OCI-LY7 (cell line): ENCODE measurements at places on chromosomes 5 and 9.

DNA sequence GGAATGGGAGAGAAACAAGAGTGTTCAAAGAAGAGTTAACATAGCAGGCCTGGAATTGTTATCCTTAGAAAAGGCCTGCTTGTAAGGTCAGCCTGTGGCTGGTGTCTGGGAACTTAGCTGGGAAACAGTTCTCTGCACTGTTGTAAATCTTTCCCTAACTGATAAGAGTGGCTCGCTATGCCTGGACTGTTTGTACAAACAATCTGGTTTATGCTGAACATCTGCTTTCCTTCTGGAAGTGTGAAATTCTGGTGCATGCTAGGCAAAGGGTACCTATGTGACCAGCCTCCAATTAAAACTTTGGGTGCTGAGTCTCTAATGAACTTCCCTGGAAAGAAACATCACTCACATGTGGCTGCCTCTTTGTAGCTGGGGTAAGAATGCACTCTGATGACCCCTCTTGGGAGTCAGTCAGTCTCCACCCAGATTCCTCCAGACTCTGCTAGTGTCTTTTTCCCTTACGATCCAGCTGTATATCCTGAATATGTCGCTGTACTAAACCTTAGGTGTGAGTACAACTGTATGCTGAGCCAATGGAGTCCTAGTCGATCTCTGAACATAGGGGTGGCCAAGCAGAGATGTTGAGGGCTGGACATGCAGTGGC is 16.5 kb downstream of the SPARC start:
- no peak for DNase-seq

DNA sequence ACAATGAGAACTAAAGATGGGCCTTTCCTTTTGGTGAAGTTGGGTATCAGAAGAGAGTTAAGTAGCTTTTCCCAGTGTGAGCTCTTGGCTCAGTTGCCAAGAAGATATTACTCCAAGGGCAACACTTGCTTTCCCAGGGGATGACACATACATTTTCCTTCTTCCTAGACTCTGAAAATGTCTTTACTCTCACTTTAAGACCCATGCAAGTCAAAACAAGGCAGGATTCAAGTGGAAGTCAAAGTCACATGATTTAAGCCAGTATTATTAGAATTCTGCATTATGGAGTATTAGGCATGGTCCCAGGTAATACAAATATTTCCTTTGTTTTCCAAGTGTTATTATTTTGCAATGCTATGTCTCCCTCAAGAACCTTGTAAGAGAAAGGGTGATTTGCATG is 175.1 kb downstream of the PPP2R2B start:
- no peak for DNase-seq

DNA sequence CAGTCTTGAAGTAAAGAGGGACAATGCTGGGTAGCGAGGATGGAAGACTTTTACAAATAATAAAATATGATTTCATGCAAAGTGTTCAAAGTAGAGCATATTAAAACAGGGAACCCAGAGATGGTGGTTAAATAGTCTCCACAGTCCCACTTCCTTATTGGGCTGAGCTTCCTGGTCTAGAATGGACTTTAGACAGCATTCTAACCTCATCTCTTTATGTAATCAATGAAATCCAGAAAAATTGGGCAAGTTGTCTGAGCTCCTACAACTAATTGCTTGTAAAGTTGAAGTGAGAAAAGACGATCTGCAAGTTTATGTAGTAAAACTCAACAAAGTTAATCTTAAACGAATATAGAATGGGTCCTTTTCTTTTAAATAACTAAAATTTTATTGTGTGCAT is 328.9 kb downstream of the PJA2 start:
- DNase-seq = no peak

DNA sequence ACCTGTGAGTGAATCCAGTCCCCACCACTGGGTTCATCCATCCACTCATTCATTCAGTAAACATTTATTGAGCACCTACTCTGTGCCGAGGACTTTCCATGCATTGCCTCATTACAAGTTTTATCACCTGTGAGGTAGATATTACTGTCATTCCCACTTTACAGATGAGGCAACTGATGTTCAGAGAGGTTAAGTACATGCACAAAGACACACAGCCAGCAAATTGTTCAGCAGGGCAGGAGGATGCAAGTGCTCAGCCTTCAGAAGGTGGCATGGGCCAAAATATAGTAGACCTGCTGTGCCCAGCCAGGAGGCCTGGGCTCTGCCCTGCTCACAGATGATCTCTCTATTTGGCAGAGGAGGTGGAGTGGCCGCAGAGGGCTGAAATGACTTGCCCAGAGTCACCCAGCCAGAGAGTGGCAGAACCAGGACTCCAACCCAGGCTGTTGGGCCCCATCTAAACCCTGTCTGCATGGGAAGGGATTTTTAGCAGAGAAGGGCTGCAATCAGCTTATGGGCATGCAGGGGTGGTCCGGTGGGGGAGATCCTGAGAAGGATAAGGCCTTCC is 7.6 kb upstream of the NEURL1B start:
- no peak for DNase-seq

DNA sequence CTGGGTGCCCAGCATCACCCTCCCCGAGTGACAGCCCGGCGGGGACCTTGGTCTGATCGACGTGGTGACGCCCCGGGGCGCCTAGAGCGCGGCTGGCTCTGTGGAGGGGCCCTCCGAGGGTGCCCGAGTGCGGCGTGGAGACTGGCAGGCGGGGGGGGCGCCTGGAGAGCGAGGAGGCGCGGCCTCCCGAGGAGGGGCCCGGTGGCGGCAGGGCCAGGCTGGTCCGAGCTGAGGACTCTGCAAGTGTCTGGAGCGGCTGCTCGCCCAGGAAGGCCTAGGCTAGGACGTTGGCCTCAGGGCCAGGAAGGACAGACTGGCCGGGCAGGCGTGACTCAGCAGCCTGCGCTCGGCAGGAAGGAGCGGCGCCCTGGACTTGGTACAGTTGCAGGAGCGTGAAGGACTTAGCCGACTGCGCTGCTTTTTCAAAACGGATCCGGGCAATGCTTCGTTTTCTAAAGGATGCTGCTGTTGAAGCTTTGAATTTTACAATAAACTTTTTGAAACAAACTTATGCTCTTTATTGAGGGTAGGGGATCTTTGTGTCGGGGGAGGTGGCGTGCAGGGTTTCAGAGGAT is 1.3 kb downstream of the GADD45G start:
- DNase-seq = no peak

DNA sequence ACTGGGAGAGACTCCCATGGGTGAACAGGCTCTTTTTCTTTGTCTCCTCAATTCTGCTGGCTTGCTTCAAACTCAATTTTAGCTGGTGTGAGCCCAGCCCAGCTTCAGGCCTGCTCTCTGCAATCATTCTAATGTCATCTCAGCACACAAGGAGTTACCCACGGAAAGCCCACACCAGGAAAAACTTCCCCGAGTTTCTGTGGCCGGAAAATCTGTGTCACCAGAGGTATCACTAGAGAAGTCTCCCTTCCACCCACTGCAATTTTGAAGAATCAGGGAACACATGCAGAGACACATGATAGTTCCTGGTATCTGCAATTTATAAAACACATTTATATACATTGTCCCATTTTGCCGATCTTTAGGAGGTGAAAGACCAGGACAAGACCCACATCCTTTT is 13.5 kb upstream of the NDFIP1 start:
- DNase-seq = no peak

GRCh38 chr9:14779566-14780022 is 57.1 kb upstream of the CER1 start:
- DNase-seq = no peak

- DNase-seq = no peak
These were observed 59.1 kb downstream of the GALNT12 start for GRCh38 chr9:98866435-98867102.

DNA sequence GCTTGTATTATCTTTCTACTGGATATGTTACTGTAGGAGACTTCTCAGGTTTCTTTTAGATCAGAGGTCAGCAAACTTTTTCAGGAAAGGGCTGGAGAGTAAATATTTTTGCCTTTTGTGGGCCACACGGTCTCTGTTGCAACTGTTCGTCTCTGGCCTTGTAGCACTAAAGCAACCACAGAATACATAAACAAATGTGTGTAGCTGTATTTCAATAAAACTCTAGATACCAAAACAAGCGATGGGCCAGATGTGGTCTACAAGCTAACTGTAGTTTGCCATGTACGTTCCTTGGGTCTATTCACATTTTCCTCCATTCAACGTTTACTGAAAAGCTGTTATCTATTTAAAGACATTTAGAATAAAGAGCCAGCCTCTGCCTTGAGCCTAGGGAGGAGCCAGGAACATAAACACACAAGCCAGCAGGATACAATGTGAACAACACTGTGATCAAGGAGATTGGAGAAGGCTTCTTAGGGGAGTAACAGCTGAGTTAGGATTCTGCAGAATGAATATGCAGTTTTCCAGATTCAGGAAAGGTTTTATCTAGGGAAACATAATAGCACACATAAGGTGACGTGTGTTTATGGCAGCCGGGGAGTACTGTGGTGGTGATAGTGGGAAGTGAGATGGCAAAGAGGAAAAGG is 33.0 kb upstream of the HOMER1 start:
- DNase-seq = no peak

- DNase-seq = no peak
These were observed 5.0 kb upstream of the IRX4 start for GRCh38 chr5:1887588-1888360.

DNA sequence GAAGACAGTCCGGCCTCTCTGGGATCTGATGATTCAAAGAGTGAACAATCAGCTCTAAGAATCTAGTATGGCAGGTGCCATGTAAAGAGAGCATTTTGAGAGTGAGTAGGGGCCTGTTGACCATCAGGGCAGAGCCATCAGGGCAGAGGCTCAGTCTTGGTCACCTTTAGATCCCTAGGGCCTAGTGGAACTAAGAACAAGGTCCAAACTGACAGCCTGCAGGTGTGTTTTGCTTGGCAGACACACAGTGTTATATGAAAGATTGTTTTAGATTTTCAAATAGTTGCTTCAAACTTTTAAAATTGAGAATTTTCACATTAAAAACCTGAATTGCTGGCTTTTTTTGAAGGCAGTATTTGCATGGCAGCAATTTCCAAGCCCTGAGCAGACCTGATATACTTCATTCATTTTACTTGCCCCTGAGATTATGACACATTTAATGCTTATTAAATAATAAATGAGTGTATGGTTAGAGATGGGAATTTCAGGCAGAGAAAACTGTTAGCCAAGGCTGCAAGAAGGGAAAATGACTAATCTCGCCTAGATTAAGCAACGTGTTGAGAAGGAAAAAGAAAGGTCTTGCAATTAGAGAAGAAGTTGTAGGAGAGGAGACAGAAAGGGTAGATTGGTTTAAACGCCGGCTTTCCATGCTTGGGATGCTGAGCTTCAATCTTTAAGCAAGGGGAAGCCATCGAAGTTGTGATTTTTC is 279.6 kb downstream of the ARRDC3 start:
- DNase-seq = no peak

DNA sequence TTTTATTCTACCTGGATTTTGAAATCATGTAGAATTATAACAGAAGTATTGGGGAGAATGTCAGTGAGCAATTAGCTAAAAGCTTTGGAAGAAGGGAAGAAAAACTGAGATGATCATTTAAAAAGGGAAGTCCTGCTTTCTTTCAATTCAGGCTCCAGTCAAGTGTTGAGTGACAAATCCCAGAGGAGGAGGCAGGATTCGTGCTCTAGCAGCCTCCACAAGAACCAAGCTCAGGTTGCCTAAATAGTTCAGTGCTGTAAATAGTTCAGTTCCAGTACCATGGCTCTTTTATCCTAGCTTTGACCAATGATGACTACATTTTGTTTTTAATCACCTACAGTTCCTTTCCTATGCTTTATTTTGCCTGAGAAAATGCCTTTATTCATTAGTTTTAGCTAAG is 204.9 kb upstream of the NREP start:
- DNase-seq = no peak

GRCh38 chr5:93954421-93955069 is 213.1 kb upstream of the POU5F2 start:
- no peak for DNase-seq

- DNase-seq = no peak
These were observed 291.1 kb downstream of the TRIM32 start for GRCh38 chr9:116978155-116978554.

DNA sequence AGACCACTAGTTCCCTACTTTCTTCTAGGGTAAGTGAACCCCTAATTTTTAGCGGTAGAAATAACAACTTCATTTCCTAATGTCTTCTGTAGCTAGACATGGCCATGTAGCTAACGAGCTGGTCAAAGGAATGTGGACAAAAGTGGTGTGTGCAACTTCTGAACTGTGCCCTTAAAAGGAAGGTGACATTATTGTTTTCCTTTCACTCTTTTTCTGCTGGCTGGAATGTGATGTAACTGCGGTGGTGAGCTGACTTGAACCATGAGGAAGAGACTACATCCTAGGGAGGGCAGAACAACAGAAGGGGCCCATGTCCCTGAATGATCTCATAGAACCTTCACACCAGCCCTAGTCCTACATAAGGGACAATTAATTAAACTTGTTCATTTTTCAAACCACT is 1.3 kb upstream of the SNX2 start:
- DNase-seq = no peak

GRCh38 chr9:86604741-86605140 is 250.5 kb upstream of the TUT7 start:
- DNase-seq = no peak
